Immature natural killer cell (primary cell): ENCODE measurements at places on chromosomes 5 and 9. TPM values are rescaled to one million over a fixed set of nuclear protein-coding genes. Genes with fewer than 3 reads are reported as not detected.

PCDHB14 gene
- not detected for polyA plus RNA-seq

TDRD7 gene
- 8.4 TPM for polyA plus RNA-seq

KIAA0825 gene
- 1.1 TPM for polyA plus RNA-seq

GABRA1 gene
- polyA plus RNA-seq = not detected

C9 gene
- polyA plus RNA-seq = not detected

MAT2B gene
- 336 TPM for polyA plus RNA-seq
